ENCODE measurements at places on chromosomes 2 and 18. TPM values are rescaled to one million over a fixed set of nuclear protein-coding genes. Genes with fewer than 3 reads are reported as not detected.

Gene NEU4
- 84.5 TPM for total RNA-seq

DNA sequence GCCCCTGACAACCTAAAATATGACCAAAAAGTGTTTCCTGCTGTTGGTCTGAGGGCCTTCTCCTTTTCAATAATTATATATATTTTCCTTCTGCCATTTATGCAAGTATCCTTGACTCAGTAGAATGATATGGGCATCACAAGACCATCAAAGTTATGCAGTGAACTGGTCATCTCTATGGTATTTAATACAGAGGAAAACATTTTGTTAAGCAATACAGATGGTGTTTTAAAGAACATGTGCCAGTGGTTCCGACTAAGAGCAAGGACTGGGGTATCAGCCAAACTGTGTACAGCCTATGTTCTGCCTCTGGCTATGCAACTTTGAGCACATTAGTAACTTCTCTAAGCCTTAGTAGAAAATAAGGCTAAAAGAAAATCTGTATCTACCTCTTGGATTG is 179.0 kb downstream of the TRABD2A start:
- no peaks in the 10 kb centered on the region for H3K4me1 ChIP-seq
- H3K27ac ChIP-seq: no peak overlapping the region
- no peaks in the 10 kb centered on the region for H3K36me3 ChIP-seq

DNA sequence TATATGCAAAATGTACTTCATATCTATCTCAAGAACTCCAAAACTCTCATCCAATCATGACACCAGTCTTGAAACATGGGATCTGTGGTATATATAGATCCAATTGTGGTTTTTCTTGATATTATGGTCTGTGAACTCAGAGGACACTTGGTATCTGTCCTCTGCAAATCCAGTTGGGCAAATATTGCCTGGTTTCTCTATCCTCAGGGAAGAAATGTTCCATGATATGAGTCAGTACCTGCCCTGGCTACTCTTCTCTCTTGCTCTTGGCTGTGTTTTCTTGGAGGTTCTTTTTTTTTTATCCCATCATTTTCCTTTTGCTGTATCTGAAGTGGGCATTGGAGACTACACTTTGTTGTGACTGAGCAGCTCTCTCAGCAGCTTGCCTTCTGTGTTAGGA is 10.9 kb downstream of the NBEAL1 start:
- DNase-seq: no peak
- H3K27me3 ChIP-seq: no peaks in the 10 kb centered on the region
- no peak overlapping the region for H3K27ac ChIP-seq
- H3K4me3 ChIP-seq: no peak overlapping the region

- no peak overlapping the region for H3K27ac ChIP-seq
- no peak overlapping the region for H3K4me3 ChIP-seq
- no peaks in the 10 kb centered on the region for H3K4me1 ChIP-seq
- DNase-seq: peak; percentile 11
- H3K27me3 ChIP-seq: no peaks in the 10 kb centered on the region
Observed at GRCh38 chr2:240234503-240234951, 94.1 kb upstream of the OTOS start.

- H3K4me3 ChIP-seq: no peak overlapping the region
- no peaks in the 10 kb centered on the region for H3K4me1 ChIP-seq
- no peak for DNase-seq
- no peak overlapping the region for H3K27ac ChIP-seq
- H3K27me3 ChIP-seq: no peaks in the 10 kb centered on the region
Observed at GRCh38 chr18:13513021-13513420, 213.3 kb downstream of the FAM210A start.

GRCh38 chr2:61181382-61182058 is 19.5 kb downstream of the C2orf74 start:
- peaks cover 15% of the 10 kb centered on the region for H3K4me1 ChIP-seq
- no peak overlapping the region for H3K4me3 ChIP-seq
- H3K27me3 ChIP-seq: no peaks in the 10 kb centered on the region
- H3K27ac ChIP-seq: no peak overlapping the region

Gene DLX1
- total RNA-seq: 0.19 TPM

Gene IL1A
- total RNA-seq: 0.45 TPM

GRCh38 chr2:170695521-170696410 is 19.4 kb upstream of the SP5 start:
- H3K27me3 ChIP-seq: no peaks in the 10 kb centered on the region
- H3K4me3 ChIP-seq: no peak overlapping the region
- DNase-seq: no peak
- H3K36me3 ChIP-seq: no peaks in the 10 kb centered on the region
- H3K4me1 ChIP-seq: no peaks in the 10 kb centered on the region

DNA sequence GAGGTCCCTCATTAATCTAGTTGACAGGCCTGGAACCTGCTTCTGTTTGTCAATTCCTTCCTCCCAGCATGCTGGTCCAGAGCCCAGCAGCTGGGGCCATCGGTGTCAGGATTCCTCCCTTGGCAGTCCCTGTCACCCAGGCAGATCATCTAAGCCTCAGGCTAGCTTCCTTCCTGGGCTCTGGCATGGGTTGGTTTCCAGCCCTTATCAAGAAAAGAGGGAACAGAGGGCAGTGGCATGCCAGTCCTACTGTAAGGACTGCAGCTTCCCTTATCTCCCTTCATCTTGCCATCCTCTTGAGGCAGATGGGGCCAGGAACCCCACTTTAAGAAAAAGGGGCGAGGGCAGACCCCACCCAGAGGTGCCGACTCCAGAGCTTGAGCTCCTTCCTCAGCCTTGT is 10.9 kb upstream of the KCNK3 start:
- no peaks in the 10 kb centered on the region for H3K4me1 ChIP-seq
- no peak for DNase-seq
- H3K36me3 ChIP-seq: no peaks in the 10 kb centered on the region
- no peak overlapping the region for H3K4me3 ChIP-seq
- H3K27me3 ChIP-seq: no peaks in the 10 kb centered on the region

Gene TBR1
- total RNA-seq: not detected

Gene VWA3B
- total RNA-seq: 1.8 TPM

DNA sequence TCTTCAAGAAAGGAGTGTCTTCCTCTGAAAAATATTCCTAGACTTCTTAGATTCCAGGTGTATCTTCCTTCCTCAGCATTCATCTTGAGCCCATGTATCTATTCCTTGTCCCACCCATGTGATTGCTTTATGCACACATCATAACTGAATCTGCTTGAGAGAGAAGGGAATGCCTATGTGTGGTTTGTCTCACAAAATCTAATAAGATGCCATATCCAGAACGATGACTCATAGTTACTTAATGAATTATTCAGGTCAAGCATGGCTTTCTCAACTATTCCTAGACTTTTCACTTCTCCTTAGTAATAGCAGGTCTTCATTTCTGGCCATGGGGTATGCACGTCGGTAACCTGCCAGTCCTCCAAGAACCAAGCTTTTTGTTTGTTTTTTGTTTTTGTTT is 121.8 kb downstream of the SETBP1 start:
- H3K27me3 ChIP-seq: no peaks in the 10 kb centered on the region
- H3K27ac ChIP-seq: peak overlapping the region; percentile 51
- no peaks in the 10 kb centered on the region for H3K36me3 ChIP-seq
- DNase-seq: no peak
- H3K4me3 ChIP-seq: no peak overlapping the region

Gene ARHGEF33
- total RNA-seq: 0.35 TPM

Gene CCDC74B
- 0.35 TPM for total RNA-seq

DNA sequence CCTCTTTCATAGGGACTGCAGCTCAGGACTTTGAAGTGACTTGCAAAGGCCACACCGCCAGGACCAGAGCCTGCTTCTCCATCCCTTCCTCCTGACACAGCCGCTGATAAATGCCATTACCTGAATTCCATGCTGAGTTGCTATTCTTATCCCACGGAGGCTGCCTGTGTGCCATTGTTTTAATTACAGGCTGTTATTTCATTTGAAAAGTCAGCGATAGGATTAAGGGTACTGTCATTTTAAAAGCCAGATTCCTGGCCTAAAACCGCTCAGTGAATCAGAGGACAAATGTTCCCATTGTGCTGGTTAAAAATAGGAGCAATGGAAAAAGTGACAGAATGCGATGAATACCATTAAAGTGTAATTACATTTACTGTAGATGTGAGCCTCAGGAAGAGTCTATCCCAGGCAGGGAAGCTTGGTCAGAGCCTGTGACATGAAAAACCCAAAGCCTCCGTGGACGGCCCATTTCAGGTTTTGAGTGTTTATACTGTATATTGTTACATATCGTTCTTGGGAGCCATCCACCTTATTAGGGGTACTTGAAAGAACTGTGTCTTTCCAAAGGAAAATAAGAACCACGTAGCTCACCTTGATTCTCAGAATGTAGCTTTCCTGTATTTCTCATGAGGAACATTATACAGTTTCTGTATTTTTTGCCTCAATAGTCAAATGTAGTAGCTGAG is 41.3 kb downstream of the PDCL3 start:
- H3K36me3 ChIP-seq: no peaks in the 10 kb centered on the region
- no peaks in the 10 kb centered on the region for H3K27me3 ChIP-seq
- no peak overlapping the region for H3K4me3 ChIP-seq
- DNase-seq: no peak
- H3K4me1 ChIP-seq: no peaks in the 10 kb centered on the region

GRCh38 chr18:49839012-49839411 is 25.7 kb upstream of the ACAA2 start:
- no peak for DNase-seq
- no peak overlapping the region for H3K27ac ChIP-seq
- no peak overlapping the region for H3K4me3 ChIP-seq
- peaks cover 14% of the 10 kb centered on the region for H3K36me3 ChIP-seq

Gene STAMBP
- total RNA-seq: 49.5 TPM

DNA sequence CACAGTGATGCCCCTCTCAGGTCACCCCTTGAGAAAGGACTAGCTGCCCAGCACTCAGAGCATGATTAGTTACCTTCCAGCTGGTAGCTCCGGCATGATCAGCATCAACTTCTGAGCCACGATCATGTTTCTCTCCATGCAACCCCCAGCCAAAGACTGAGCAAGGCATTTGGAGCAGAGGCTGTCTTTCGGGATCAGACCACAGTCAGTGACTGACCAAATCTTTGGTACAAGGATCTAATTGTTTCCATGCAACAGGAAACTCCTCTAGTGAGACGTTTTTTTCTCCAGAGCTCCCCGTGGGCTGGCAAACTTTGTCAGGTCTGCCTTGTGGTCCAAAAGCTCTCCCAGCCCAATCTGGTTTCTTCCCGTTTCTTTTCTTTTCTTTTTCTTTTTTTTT is 244.3 kb downstream of the METTL4 start:
- no peak for DNase-seq
- H3K4me3 ChIP-seq: no peak overlapping the region
- no peak overlapping the region for H3K27ac ChIP-seq
- H3K36me3 ChIP-seq: no peaks in the 10 kb centered on the region

DNA sequence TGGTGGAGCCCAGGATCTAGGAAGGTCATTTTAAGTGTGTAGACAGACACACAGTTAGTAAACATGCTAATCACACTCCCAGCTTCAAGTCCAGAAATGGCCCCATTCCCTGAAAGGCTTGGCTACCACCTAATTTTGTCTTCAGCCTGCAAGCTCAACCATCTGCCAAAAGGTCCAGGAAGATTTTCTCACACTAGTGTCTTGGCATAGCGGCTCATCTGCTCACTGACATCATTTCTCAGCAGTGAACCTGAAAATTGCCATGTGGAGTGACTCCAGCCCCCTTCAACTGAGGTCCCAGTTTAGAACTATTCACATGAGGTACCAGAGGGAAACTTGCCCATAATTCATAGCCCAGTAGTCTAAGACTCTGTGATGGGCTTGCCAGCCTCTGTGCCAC is 748.9 kb downstream of the LRP1B start:
- no peak overlapping the region for H3K27ac ChIP-seq
- DNase-seq: no peak
- H3K27me3 ChIP-seq: no peaks in the 10 kb centered on the region
- H3K4me3 ChIP-seq: no peak overlapping the region
- no peaks in the 10 kb centered on the region for H3K4me1 ChIP-seq

Gene FEV
- 2.9 TPM for total RNA-seq

DNA sequence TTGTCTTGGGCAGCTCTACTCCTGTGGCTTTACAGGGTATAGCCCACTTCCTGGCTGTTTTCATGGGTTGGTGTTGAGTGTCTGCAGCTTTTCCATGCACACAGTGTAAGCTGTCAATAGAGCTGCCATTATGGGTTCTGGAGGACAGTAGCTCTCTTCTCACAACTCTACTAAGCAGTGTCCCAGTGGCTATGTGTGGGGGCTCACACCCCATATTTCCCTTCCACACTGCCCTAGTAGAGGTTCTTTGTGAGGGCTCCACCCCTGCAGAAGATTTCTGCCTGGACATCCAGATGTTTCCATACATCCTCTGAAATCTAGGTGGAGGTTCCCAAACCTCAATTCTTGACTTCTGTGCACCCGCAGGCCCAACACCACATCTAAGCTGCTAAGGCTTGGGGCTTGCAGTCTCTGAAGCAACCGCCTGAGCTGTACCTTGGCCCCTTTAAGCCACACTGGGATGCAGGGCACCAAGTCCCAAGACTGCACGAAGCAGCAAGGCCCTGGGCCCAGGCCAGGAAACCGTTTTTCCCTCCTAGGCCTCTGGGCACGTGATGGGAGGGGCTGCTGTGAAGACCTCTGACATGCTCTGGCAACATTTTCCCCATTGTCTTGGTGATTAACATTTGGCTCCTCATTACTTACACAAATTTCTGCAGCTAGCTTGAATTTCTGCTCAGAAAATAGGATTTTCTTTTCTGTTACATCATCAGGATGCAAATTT is 9.4 kb downstream of the ELAC1 start:
- no peak overlapping the region for H3K27ac ChIP-seq
- no peaks in the 10 kb centered on the region for H3K27me3 ChIP-seq
- no peak overlapping the region for H3K4me3 ChIP-seq
- DNase-seq: no peak
- no peaks in the 10 kb centered on the region for H3K36me3 ChIP-seq
- peaks cover 4% of the 10 kb centered on the region for H3K4me1 ChIP-seq

DNA sequence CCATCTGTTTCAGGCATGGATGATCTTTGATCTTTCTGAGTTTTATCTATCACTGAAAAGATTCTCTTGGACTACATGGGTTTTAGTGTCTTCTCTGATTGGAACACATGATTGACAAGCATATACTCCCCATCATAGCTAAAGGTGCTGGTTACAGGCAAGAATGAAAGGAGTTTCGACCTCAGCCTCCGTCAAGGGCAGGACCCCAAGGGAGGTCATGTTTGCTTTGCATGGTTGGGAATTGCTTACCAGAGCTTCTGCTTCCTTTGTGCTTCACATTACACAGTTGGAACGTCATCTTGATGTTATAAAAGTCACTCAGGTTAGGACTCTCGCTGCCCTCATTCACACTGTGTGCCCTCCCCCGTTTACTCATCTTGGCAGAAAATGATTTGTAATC is 287.7 kb downstream of the PIK3C3 start:
- H3K27ac ChIP-seq: no peak overlapping the region
- no peaks in the 10 kb centered on the region for H3K27me3 ChIP-seq
- no peak for DNase-seq

DNA sequence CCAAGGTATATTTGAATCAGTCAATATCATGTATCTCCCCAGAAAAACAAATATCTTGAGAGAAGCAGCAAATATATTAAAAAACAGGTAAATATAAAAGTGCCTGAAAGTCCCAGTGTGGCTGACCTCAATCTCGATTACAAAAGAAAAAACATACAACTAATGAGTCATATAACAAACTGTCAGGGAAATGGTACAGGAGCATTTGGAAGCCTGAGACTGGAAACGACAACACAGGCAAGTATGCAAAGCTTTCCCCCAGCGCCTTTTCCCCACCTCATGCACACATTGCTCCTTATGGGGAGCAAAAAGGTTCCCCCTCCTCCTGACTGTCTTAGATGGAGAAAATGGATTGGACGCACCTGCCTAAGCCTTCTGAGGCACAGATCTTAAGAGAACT is 230.7 kb downstream of the TMX3 start:
- H3K27ac ChIP-seq: no peak overlapping the region
- no peaks in the 10 kb centered on the region for H3K4me1 ChIP-seq
- H3K36me3 ChIP-seq: no peaks in the 10 kb centered on the region
- no peak for DNase-seq
- no peaks in the 10 kb centered on the region for H3K27me3 ChIP-seq

Measured in colonic mucosa (tissue), 4 donors.